G401 (cell line): ENCODE measurements at places on chromosomes 2 and 18. TPM values are rescaled to one million over a fixed set of nuclear protein-coding genes. Genes with fewer than 3 reads are reported as not detected.

FKBP1B gene
- total RNA-seq, result 52.0 and 55.7 TPM in 2 replicates

GRCh38 chr18:23718731-23719130, 29.5 kb downstream of the LAMA3 start:
- DNase-seq, result no peak

DNA sequence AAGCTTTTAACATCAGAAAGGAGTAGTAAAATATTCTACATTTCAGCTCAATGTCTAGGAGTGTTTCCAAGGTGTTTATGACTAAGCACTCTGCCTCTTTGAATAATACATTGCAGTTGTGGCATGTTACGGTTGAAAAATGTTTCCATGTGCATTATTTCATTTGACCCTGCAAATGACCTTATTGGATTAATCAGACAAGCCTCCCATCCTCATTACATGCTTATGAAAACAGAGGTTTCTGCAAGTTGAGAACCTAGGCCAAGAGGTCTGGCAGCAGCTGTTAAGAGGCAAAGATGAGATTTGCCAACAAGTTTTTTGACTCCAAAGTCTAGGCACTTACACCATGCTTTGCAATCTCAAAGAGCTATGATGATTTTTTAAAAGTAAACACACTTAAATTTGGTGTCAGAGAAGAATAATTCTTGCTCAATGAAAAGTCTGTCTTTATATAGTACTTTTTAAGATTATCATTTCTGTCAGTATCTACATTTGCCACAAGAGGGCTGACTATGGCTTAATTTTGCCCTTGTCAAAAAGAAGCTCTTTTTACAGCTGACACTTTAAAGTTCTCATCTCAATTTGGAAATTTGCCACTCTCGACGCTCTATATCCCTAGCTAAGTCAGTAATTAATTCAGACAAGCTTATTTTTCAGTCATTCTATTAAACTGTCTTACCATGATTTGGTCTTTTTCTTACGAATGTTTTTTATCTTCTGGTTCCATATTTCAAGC, 260.6 kb downstream of the PAX3 start:
- DNase-seq, result peak; percentile 9

TMEM247 gene
- not detected in 2 replicates for total RNA-seq

DOCK10 gene
- not detected in 2 replicates for total RNA-seq

GRCh38 chr18:78972930-78973331, 6.7 kb upstream of the SALL3 start:
- DNase-seq, result no peak

- no peak for DNase-seq
Measured at GRCh38 chr2:212721026-212721451, 182.4 kb upstream of the ERBB4 start.

- no peak for DNase-seq
Measured at GRCh38 chr2:106195456-106195855, 1.4 kb upstream of the UXS1 start.

GRCh38 chr2:127640082-127641072, 5.6 kb upstream of the GPR17 start:
- no peak for DNase-seq

EVX2 gene
- total RNA-seq, result not detected in 2 replicates

DNA sequence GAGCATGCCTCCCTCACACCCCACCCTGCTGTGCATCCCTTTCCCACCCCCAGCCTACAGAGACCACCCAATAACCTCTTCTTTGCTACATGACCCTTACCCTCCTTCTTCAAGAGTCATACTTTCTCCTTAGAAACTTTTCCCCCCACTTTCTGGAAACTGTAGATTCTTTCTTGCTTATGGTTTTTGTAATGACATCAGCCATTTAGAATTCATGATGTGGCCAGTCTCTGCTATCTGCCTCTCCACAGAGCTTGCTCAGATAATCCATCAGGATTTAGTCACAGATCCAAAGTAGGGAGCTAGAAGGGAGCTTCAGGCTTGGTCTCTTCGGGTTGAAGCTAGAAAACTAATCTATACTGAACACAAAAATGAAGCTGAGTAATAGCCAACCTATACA, 36.5 kb downstream of the GALM start:
- no peak for DNase-seq
